ENCODE measurements at places on chromosomes 11 and 22. TPM values are rescaled to one million over a fixed set of nuclear protein-coding genes. Genes with fewer than 3 reads are reported as not detected.

The FAU gene
- total RNA-seq, result 1,048 TPM

The SHANK2 gene
- total RNA-seq, result not detected

The KCNQ1 gene
- 6.4 TPM for total RNA-seq

The TTC17 gene
- total RNA-seq, result 75.1 TPM

All from activated CD4-positive, alpha-beta T cell treated with anti-CD3 and anti-CD28 coated beads, Interleukin-2, amount 10 ng/mL, durations not matched to agents 24 days and 14 days (primary cell).